Cardiac septum (tissue), 1 donor: ENCODE measurements at places on chromosomes 6 and 20. TPM values are rescaled to one million over a fixed set of nuclear protein-coding genes. Genes with fewer than 3 reads are reported as not detected.

DNA sequence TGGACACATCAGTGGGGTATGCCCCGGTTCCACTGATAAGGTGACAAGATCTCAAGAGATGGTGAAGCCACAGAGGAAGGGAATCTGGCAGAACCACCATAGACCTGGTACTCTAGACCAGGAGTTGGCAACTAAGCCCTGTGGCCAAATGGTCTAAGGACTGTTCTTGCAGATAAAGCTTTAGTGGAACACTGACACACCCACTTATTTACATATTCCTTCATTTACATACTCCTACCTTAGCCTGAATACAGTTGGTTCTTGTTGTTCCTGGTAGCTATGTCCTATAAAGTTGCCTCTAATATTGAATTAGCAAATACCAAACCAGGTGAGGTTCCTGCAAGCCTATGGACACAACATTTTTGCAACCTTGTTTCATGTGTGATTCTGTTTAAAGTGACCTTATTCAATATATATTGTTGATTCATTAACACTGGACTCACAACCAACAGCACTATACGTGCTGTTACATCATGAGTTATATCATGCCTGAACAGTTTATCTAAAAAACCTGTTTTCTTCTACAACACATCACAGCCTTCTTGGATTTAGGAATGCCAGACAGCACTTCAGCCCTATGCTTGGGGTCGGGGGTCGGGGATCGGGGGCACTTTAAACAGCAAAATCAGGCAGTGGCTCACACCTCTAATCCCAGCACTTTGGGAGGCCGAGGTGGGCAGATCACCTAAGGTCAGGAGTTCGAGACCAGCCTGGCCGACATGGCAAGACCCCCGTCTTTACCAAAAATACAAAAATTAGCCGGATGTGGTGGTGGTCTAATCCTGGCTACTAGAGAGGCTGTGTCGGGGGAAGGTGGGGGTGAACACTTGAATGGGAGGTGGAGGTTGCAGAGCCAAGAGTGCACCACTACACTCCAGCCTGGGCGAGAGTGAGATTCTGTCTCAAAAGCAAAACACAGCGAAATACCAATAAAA is 2.5 kb downstream of the CCDC167 start:
- DNase-seq, result no peak

- no peak for DNase-seq
Measured at GRCh38 chr6:20198775-20199174, 13.5 kb downstream of the MBOAT1 start.

- no peak for DNase-seq
Measured at GRCh38 chr6:28884423-28885131, 39.2 kb downstream of the TRIM27 start.

DNA sequence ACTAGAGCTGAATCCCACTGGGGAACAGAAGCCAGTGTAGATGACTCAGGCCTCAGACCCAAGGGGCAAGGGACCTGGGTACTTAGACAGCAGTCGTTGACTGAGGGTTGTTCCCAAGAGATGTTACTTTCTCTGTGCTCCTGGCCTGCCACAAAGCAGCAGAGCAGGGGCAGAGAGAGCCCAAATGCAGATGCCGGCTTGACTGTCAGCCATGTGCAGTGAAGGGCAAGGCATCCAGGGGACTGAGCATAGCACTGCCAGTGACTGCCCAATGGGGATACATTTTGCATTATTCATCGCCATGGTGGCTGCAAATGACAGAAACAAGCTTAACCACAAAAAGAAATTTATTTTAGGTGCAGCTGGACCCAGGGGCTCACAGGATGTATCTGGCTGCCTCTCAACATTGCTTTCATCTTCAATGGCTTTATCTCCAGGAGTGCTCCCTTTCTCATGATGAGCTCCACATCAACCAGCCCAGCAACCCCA is 7.6 kb upstream of the TP53RK start:
- no peak for DNase-seq

DNA sequence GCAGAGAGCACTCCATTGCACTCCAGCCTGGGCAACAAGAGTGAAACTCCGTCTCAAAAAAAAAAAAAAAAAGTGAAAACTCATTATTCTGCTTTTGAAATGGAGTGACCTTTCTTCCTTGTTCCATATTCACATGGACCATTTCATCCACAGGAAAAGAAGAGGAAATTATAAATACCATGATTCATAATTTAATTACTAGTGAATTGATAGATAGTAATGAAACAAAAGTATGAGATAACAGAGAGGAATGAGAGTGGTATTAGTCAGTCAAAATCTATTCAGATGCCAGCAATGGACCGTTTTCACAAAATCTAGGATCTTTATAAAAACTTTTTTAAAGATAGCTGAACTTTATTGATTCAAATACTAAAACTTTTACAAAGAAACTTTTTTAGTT is 443.1 kb upstream of the FLRT3 start:
- DNase-seq, result no peak

DNA sequence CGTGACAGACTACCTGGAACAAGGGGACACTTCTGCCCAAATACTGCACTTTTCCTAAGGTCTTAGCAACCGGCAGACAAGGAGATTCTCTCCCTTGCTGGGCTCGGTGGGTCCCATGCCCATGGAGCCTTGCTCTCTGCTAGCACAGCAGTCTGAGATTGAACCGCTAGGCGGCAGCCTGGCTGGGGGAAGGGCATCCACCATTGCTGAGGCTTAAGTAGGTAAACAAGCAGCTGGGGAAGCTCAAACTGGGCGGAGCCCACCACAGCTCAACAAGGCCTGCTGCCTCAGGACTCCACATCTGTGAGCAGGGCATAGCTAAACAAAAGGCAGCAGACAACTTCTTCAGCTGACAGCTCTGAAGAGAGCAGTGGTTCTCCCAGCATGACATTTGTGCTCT is 87.8 kb upstream of the ASCC3 start:
- DNase-seq, result no peak

- DNase-seq, result no peak
Measured at GRCh38 chr20:37190354-37191112, 11.2 kb upstream of the MROH8 start.

The TULP1 gene
- total RNA-seq, result not detected

The TUBB1 gene
- 0.54 TPM for total RNA-seq

GRCh38 chr20:57680131-57680716 is 29.6 kb downstream of the PMEPA1 start:
- DNase-seq, result no peak

The CDSN gene
- total RNA-seq, result not detected

The HTR1E gene
- not detected for total RNA-seq

DNA sequence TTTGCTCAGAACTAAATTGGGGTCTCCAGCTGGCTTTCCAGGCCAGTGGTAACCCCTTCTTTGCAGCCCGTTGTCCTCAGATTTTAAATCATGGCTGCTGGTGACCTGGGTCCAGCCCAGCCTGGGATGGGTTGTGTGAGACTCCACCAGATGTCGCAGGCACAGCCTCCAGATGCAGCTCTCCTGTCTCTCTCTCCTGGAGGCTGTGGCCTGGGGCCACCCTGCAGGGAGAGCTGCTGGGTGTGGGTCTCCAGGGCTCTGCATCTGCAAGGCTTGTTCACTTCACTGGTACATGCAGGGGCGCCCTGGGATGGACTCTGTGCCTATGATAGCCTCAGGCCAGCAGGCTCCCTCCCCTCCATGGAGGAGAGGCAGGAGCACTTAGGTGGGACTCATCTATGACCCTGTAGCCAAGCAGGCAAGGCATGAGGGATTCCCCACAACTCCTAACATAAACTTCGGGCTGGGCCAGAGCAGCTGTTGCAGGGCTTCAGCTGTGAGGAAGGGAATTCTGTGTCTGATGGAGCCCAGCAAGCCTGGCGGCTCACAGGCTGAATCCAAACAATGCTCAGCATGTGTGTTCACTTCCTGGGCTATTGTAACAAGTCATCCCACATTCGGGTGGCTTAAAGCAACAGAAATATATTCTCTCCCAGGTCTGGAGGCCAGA is 94.7 kb upstream of the NXT1 start:
- DNase-seq, result no peak

DNA sequence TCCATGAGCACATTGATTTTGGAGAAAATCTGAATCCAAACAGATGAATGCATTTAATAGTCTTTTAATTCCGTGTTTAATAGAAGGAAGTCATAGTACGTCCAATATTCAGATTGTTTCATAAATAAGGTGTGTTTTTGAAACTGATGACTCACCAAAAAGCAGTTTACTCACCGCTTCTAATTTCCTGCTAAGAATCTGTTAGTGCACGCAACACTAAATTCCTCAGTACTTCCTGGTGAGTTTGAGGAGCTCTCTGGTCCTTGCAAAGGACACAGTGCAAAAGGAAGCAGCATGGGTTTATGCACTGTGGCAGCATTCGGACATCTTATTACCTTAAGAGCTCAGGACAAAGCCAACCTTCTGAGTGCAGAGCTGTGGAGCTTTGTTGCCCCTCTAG is 2.3 kb upstream of the ADGRF1 start:
- no peak for DNase-seq

DNA sequence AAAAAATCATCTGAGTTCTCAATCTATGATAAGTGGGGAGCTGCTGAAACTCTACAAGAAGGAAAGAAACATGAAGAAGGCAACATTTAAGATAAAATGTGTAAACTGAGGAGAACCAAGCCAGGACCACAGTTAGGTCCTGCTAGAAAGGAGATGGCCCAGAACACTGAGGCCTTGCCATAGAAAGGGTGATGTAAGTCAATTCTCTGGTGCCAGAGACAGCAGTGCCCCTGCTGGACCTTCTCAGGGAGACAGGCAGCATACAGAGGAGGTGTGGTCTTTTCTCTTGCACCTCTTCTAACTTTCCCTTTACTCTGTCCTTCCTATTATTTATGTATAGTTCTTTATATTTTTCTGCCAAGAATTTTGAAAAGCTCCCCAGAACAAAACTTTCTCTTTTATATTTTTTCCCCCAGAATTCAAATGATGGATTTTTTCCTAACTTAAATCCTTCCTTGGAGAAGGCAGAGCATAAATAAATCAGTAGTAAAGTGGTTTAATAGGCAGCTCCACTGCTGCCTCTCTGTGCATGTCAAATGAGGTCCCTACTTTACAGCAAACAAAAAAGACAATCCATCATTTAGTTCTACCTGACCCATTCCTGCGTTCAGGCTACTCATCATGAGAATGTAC is 9.0 kb downstream of the UQCC2 start:
- no peak for DNase-seq

DNA sequence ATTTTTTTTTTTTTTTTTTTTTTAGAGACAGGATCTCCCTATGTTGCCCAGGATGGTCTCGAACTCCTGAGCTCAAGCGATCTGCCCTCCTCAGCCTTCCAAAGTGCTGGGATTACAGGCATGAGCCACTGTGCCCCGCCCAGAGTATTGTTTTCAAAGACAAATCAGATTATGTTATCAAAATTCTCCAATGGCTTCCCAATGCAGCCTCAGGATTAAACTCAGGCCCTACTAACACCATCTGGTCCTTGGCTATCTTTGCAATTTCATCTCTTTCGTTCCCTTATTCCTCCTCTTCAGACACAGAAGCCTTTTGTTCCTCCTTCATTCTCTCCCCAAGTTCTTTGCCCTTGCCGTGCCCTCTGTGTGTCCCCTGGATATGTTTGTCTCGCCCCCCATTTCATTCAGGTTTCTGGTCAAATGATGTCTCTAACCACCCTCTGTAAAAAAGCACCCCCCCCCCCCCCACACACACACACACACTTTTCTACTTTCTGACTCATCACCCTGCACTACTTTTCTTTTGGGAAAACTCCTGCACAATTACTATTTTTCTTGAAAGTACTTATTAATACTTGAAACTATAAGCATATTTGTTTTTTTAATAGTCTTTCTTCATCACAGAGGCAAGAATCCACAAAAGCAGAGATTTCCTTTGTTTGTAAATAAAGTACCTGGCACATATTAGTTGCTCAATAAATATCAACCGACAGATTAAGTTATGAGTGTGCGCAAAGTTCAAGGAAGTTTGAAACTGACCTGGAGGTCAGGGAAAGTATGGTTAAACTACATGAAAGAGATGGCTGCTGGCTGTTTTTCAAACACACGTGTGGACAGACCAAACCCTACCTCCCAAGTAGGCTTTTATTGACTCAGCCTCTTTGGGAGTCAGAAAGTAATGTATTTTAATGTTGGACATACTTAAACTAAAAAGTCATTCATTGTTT is 16.7 kb downstream of the BTN1A1 start:
- no peak for DNase-seq

GRCh38 chr6:89843070-89843469 is 13.4 kb downstream of the CASP8AP2 start:
- no peak for DNase-seq

- DNase-seq, result no peak
Measured at GRCh38 chr6:94323853-94324252, 904.5 kb upstream of the EPHA7 start.

The EYA4 gene
- 24.2 TPM for total RNA-seq

The MUC22 gene
- total RNA-seq, result not detected

- no peak for DNase-seq
Measured at GRCh38 chr6:133961831-133962230, 8.8 kb downstream of the TBPL1 start.

DNA sequence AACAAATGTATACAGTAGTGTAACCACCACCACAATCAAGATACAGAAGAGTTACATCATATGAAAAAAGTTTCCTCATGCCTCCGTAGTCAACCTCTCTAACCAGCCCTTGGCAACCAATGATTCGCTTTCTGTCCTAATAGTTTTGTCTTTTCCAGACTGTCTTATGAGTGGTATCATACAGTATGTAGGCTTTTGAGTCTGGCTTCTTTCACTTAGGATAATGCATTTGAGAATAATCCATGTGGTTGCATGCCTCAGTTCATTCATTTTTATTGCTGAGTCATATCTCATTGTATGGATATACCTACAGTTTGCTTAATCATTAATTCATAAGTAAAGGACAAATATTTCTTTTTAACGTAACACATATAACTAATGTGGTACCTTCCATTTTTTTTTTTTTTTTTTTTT is 86.4 kb upstream of the RIPOR2 start:
- no peak for DNase-seq

DNA sequence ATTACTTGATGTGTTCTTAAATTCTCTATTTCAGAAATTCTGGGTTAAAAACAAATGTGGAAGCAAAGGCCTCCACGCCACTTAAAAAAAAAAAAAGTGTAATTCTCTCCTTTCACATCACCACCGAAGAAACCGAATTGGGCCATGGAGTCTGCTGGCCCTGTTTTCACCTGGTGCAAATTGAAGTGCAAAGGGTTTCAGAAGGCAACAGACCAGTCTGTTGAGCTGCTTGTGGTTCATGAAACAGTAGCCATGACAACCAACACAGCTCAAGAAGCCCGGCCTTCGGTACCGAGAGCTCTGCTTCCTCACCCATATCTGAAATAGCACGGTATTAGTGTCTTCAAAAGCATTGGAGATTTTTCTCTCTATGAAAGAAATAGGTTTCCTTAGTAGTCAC is 63.1 kb downstream of the GMPR start:
- no peak for DNase-seq

The GCNT2 gene
- total RNA-seq, result 37.1 TPM

The ECT2L gene
- 10.5 TPM for total RNA-seq

The BMP7 gene
- 2.7 TPM for total RNA-seq

- no peak for DNase-seq
Measured at GRCh38 chr20:57467742-57468141, 57.2 kb downstream of the CTCFL start.

The CYP21A2 gene
- 2.0 TPM for total RNA-seq
